ENCODE measurements at places on chromosomes 1 and 21.

DNA sequence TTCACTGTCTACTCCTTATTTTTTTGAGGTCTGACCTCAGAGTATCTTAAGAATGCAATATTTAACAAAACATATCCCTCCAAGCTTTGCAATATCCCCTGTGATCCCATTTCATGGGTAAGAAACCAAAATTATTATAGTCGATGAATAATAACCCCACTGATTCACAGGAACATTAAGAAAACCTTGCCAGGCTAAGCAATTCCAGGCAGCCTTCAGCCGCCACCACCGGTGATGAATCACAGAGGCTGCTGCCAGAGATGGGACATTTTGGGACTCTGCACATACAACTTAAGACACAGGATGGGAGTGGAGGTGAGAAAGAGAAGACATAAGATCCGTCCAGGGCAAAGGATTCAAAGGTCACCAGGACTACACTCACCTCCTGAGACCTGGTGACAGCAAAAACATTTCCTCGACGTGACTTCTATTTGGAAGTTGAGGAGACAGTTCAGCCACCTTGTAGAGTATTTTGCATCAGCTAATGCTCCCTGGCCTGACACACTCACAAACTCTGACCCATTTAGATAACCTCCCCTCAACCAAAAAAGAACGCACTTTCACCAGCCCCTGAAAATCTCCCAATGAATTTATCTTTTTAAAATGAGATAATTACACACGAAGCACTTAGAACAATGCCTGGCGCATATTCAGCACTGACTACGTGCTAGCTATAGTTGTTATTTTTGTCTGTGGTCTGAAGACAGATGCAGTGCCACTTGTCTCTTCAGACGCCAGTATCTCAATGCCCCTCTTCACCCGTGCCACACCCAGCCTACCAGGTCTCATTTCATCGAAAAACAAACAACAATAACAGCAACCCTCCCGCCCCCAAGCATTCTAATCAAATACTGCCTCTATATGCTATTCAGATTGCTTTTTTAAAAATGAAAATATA lies 17.8 kb upstream of the OVAAL start:
- DNase-seq = no peak

GRCh38 chr1:5238351-5239130 lies 584.1 kb downstream of the AJAP1 start:
- no peak for DNase-seq

GRCh38 chr1:46400421-46400820 lies 6.3 kb downstream of the FAAH start:
- DNase-seq = no peak

GRCh38 chr1:20142001-20142710 lies 3.0 kb downstream of the PLA2G2F start:
- no peak for DNase-seq

DNA sequence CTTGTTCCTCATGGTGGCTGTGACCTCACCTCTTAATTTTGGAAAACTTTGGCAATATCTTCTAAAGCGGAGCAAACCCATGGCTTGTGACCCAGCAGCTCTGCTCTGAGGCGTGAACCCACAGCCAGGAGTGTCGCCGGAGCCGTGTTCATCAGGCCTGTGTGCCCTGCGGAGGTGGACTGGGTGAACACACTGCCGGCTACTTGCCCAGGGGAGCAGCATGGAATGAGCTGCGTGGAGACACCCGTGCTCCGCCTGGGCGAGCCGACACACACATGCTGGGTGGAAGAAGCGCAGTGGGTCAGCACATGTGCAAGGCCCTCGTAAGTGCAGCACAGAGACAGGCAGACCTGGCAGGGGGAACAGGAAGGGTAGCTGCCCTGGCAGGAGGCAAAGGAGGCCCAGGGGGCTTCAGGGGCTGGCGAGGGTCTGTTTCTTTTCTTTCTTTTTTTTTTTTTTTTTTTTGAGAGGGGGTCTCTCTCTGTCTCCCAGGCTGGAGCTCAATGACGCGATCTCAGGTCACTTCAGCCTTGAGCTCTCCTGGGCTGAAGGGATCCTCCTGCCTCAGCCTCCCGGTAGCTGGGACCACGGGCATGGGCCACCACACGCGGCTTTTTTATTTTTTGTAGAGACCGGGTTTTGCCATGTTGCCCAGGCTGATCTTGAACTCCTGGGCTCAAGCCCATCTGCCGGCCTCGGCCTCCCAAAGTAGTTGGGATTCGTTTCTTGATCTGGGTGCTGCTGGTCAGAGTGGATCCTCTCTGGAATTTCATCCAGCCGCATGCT lies 41.8 kb downstream of the AGPAT3 start:
- no peak for DNase-seq

GRCh38 chr1:89605692-89606091 lies 27.2 kb upstream of the LRRC8C start:
- no peak for DNase-seq

GRCh38 chr1:212600071-212600915 lies 8.3 kb upstream of the ATF3 start:
- DNase-seq = no peak

GRCh38 chr1:146035048-146035423 lies 13.5 kb upstream of the HJV start:
- DNase-seq = no peak

DNA sequence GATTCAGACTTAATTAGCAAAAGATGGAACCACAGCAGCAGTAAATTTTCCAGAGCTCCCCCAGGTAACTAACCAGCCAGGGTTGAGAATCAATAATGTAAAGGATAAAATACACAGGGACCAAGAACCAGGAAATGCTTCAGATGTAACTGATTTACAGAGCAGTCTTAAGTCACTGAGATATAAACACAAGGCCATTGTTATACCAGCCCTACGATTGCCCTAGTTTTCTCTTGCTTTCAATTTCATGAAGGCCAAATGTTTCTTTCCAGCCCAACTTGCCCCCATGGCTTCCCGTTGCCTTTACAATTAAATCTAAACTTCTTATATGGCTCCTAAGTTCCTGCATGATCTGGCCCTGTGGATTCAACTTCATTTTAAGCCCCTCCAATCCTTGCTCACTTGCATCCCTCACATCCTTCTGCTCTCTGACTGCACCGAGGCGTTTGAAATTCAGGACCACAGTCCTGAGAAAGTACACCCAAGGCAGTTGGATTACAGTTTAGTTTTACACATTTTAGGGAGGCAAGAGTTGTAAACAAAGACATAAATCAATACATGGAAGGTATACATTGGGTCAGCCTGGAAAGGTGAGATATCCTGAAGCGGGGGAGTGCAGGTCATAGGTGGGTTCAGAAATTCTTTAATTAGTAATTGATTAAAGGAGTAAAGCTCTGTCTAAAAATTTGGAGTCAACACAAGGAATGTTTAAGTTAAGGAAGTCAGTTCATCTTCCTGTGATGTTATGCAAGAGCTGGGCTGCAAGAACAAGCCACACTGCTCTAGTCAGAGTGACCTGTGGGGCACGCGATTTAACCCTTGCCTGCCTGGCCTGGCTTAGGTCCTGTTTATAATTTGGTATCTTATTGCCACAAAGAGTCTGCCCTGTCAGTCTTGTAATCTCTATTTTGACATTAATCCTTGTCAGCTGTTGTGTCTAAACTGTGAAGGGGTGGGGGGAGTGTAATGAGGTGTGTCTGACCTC lies 69.9 kb upstream of the COG2 start:
- no peak for DNase-seq

DNA sequence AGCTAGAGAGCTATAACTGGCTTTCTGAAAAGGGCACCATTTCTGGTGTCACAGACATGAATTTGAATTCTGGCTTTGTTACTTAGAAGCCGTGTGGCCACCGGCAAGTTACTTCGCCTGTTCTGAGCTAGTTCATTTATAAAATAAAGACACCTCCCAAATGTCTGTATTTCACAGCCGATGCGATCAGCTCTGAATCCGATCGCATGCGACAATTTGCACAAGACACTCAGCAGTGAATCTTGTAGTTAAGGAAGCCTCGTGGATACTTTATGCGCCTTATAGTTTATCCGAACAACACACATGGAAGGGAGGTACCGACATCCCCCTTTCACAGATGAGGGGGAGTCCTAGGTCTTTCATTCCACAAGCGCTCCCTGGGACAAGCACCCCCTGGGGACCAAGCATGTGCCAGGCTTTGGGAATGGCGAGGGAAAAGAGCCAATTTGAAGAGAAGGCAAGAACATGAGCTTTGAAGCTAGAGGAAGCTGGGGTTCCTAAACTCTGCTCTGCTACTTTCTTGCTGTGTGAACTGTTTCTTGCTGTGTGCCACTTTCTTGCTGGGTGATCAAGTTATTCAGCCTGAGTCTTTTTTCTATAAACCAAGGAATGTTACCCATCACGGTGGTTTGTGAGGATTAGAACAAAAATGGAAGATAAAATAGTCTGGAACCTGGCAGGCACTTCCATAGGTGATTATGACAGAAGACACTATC lies 3.9 kb downstream of the ID3 start:
- no peak for DNase-seq

DNA sequence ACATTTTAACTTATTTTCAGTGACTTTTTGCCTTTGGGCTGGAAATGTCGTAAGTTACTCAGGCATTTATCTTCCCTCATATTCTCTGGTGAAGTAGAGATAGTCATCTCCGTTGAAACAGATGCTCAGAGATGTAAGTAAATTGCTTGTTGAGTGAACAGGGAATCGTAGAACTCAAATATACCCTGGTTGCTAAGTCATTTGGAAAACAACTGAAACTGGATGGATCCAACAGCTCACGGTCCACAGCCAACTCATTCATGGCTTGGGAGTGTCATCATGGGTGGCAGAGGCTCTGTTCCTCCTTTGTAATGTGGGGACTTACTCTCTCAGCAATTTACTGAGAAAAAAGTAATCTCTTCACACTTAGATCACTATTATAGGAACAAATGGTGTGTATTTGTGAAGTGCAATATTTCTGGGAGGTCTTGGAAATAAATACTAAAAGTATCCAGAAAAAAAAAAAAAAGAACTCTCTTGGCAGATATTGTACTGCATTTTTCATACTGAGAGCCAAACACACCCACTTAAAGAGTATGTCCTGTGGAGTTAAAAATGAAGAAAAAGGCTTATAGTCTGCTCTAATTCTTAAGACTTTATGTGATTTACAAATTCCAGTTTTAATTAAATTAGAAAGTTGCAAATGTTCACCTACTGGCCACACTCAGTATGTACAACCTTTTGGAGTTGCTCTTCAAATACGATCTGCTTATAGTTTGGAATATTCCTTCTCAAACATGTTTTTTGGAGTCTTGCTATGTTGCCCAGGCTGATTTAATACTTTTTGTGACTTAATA lies 107.4 kb downstream of the LEPR start:
- DNase-seq = no peak

GRCh38 chr1:3242408-3243260 lies 173.6 kb downstream of the PRDM16 start:
- DNase-seq = no peak

GRCh38 chr1:72018562-72018961 lies 263.8 kb downstream of the NEGR1 start:
- DNase-seq = no peak

GRCh38 chr1:156089704-156090103 lies 7.4 kb upstream of the MEX3A start:
- no peak for DNase-seq

GRCh38 chr1:83625646-83626045 lies 373.3 kb downstream of the TTLL7 start:
- DNase-seq = no peak

DNA sequence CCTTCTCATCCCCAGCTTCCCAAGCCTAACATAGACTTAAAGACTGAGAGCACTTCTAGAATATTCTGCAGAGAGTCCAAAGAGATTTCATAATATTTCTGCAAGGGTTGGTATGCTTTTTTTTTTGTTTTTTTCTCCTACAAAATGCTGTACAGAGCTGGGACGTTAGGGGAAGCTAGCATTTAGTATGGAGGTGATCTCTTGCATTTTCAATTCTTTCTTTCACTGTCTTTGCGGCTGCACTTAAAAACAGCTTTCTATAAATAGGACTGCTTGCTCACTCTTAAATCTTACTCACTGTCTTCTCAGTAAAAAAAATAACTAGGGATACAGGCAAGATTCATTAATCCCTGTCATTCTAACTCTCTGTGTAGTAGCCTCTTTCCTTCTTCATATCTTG lies 7.4 kb downstream of the DSCAM start:
- no peak for DNase-seq

DNA sequence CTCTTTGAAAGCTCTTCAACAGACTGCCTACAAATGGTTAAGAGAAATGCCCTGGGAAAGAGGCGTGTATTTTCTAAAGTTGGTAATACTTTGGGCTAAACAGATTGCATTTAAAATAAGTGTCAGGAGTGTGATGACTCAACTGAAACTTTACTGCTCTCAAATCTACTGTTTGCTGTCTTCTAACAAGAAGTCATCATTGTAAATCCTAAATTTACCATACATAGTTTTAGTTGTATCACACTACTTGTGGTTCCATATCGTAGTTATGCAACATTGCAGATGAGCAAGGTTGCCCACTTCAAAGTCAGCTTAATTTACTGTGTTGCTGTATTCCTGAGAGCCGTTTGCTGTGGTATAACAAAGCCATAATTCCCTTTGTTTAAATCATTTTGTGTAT lies 59.6 kb downstream of the RGS21 start:
- DNase-seq = no peak

DNA sequence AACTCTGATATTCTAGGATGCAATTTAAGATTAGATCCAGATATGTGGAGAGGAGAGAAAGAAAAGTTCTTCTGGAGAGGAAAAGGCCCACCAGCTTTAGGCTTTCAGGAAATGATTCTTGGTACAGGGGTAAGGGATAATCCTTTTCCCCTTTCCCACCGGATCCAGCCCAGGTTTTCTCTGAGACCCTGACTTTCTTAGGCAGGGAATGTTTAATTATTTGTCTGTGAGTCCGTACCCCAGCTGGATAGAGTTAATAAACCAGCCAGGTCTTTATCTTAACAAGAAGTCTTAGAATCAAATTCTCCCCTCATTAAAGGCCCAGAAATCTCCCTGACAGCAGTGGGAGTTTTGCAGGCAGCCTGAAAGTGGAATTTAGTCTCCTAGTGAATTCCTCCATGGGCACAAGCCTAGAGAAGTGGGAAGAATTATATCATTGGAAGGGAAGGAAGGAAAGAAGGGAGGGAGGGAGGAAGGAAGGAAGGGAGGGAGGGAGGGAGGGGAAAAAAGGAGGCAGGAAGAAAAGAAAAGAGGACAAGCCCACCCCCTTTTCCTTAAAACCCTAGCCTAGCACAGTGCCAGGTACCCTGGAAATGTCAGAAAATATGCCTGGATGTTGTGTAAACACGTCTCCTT lies 189.0 kb downstream of the PLPP3 start:
- DNase-seq = no peak

DNA sequence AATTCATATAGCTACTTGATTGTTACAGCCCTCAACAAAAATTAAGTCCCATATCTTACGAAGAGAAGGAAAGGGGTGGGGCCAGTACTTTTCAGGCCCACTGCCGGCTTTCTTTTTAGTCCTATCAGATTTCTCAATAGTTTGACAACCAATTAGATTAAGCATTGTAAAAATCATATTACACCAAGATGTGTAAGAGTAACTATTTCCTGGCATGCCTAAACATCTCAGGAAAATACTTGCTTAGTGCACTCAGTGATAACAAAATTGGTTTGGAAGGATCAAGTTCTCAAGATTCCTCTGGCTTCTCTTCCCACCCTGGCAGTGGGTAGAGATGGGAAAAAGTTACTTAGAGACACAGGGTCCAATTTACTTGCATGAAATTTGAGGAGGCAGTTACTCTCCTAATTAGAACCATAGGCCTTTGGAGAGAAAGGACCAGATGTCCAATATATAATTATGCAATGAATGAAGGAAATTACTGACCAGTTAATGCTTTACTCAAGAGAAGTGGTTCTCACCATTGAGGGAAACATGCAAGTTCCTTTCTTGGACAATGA lies 30.1 kb downstream of the STPG1 start:
- DNase-seq = no peak
